Suprapubic skin (tissue), 4 donors: ENCODE measurements at places on chromosomes 13 and 19. TPM values are rescaled to one million over a fixed set of nuclear protein-coding genes. Genes with fewer than 3 reads are reported as not detected.

DNAAF3 gene
- 5.4 TPM for total RNA-seq

GRCh38 chr19:33240181-33240771, 14.6 kb upstream of the SLC7A10 start:
- DNase-seq = peak; percentile 57

GRCh38 chr13:110453797-110454196, 107.7 kb downstream of the RAB20 start:
- DNase-seq = no peak

DNA sequence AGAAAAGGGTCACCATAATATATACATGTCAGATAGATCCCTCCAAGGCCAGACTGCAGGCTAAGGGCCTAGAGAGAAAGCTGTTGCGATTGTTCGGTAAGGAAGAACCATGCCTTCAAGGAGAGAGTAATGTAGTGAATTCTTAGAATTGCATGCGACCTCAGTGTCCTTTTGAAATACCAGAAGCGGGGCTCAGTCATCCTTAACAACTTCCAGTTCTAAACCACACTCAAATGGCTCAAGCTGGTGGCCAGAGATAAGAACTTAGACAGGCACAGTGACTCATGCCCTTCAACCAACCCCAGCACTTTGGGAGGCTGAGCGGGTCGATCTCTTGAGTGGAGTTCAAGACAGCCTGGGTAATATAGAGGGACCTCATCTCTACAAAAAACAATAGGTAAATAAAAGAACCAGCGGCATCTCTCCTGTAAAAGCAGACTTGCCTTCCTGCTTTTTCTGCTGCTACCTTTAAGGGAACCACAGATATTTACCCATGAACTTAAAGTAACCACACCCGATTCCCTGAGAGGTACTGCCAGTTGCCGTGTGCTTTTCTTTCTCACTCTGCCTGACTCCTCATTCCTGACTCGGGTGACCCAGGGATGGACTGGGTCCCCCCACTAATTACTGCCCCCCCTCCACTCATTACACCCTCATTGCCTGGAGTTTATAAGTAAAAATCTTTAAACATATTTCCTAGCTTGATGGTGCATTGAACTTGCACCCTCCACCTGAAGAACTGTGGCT, 15.4 kb upstream of the SIGLEC6 start:
- DNase-seq = no peak

GRCh38 chr19:1161716-1162115, 12.4 kb downstream of the SBNO2 start:
- no peak for DNase-seq

GRCh38 chr13:100855151-100855550, 180.6 kb upstream of the TMTC4 start:
- DNase-seq = no peak
